ENCODE measurements at places on chromosomes 5 and 9. TPM values are rescaled to one million over a fixed set of nuclear protein-coding genes. Genes with fewer than 3 reads are reported as not detected.

The ACOT12 gene
- total RNA-seq, result not detected

The CCL27 gene
- total RNA-seq, result 0.50 TPM

GRCh38 chr9:18036422-18037187 is 437.3 kb upstream of the ADAMTSL1 start:
- DNase-seq, result no peak

DNA sequence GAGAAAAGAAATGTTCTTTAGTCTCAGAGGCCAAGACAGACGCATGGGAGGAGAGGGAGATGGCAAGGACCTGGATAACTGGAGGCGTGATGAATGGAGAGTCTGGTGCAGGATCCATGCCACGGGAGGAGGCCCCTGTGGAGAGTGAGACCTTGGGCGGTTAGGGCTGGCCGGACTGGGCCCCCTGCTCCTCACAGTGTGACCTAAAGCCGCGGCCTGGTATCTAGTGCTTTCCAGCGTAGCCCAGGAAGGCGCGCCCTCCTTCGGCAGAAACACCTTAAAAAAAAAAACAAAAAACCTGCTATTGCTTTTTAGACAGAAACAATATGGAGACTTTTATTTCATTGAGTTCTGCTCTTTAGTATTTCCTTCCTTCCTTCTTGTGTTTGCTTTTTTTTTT is 33.1 kb downstream of the SCGB3A1 start:
- no peak for DNase-seq

- DNase-seq, result no peak
These were observed 35.3 kb downstream of the MAT2B start for GRCh38 chr5:163540696-163541095.

The CNTNAP3B gene
- 0.89 TPM for total RNA-seq

- no peak for DNase-seq
These were observed 360.1 kb downstream of the KDM4C start for GRCh38 chr9:7117676-7118561.

DNA sequence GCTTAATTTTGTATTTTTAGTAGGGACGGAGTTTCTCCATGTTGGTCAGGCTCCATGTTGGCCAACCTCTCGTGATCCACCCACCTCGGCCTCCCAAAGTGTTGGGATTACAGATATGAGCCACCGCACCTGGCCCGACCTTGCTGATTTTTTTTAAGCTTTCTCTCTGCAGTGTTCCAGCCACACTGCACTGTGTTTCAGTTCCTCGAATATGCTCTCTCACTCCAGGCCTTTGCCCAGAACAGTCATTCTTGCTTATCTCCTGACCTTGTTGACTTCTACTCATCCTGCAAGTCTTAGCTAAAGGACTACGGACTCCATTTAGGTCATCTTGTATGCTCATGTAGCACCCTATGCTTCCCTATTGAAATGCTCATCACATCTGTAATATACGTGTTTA is 3.3 kb downstream of the SNAPC3 start:
- no peak for DNase-seq

The NCBP1 gene
- 22.1 TPM for total RNA-seq

The DBH gene
- total RNA-seq, result not detected

The C5orf63 gene
- 7.2 TPM for total RNA-seq

GRCh38 chr9:18384066-18384465 is 89.9 kb upstream of the ADAMTSL1 start:
- no peak for DNase-seq

DNA sequence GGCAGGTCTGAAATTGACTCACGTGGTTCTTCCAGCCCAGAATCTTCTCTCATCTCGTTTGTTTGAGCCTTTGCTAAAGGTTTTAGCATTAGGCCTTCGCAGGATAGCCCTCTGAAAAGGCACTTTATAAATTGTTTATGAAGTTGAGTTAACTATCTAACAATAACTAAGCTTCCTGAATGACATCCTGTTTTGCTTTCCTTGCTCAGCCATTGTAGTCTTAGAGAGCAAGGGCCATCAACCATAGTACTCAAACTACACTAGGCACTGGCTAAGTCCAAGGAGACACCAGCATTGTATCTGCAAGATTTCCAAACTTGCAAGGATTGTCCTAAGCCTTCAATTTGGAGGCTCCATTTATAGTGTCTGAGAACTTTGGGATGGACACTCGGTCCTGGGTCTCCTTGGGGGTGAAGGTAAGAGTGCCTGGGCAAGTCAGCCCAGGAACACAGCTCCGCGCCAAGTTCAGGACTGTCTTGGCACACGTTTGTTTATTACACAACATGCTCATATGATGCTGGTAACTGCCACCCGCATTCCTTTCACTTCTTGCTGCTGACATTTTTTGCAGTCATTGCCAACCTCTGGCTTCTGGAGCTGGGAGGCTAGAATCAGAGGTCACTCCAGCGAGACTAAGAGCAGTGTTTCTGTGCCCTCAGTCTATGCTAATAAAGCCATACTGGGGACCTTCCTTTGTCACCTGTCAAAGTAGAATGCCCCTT is 151.1 kb downstream of the ESM1 start:
- no peak for DNase-seq

- DNase-seq, result no peak
These were observed 52.6 kb downstream of the ESM1 start for GRCh38 chr5:54932789-54933188.

DNA sequence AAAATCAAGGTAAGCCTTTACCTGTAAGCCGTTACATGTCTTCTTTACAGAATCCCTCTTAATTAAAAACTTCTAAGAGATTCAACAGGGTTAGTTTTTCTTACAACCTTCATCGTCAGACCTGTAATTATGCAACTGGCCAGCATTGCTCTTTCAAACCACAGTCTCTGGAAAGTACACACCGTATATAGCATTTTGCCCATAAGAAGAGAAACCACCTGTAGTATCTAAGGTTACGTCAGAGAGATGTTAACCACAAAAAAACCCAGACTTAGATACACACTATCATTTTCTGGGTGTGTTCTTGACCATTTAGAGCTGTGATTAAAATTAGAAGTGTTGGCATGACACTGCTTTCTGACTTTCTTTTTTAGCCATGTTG is 140.0 kb downstream of the MUSK start:
- no peak for DNase-seq

DNA sequence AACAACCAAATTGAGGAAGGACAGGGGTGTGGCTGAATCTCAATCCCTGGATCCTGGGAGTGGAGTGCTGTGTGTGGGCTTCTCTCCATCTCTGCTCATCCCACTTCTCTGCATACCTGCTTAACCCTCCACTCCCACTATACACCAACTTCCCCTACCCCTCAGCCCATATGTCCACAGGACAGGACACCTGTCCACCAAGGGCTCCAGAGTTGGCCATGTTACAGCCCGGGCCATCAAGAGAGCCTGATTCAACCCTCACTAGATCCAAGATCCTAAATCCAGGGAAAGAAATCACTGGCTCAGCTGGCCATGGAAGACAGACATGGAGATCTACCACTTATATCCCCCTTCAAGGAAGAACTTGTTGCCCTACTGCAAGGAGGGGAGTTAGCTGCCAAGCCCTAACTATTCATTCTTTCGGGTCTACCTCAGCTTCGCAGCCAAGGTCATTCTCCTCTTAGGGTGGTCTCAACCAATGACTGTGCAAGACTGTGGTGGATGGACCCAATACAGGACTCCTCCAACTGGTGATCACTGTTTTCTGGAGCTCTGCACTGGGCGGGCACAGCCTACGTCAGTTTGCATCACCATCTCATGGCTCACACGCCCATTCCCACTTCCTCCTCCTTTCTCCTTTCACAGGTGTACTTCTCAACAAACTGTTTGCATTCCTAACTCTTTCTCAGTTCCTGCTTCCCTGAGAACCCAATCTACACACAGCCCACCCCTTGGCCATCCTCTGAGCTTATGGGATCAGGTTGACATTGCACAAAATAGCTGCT is 53.7 kb upstream of the ZBTB43 start:
- DNase-seq, result no peak

GRCh38 chr5:123350742-123351141 is 72.5 kb downstream of the CEP120 start:
- no peak for DNase-seq

Measured in psoas muscle (tissue), 8 donors.